ENCODE measurements at places on chromosomes 2 and 18.
A peak's percentile ranks its signal among the peaks of the same experiment; 100 is the strongest.

DNA sequence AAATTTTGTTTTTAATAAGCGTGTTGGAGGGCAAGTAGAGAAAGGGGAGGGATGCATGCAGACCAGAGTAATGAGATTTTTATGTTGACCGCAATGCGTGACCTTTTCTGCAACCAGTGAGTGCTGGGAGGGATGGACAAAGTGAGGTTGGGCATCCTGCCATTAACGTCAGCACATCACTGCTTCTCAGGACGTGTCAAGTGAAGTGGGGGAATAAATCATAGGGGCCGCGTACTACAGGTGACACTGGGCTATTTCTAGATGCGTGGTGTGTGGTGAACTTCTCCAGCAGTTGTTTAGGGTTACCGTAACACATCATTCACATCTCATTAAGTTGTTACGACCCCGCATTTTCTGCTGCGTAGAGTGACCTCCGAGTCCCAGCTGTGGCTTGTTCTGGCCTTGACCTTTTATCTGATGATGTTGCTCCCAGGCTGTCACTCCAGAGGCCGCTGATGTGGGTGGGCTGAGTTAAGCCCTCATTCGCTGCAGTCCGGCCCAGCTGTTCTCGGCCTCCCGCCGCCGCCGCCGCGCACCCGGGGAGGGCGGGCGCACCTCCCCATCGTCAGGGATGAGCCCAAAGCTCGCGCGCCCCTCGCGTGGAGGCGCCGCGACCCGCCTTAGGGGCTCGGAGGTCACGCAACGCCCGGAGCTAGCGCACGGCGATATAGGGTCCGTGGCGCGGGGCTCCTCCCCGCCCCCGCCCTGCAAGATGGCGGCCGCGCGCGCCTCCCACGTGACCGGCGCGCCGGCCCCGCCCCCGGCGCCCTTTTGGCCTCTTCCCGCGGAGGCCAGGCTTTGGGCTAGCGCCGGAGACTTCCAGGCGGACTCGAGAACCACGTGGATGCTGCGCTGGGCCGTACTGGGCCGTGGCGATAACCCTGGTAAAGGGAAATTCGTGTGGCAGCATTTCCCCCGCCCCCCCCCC, 3.5 kb downstream of the ZCCHC2 start:
- DNase-seq: peak; percentile 58

DNA sequence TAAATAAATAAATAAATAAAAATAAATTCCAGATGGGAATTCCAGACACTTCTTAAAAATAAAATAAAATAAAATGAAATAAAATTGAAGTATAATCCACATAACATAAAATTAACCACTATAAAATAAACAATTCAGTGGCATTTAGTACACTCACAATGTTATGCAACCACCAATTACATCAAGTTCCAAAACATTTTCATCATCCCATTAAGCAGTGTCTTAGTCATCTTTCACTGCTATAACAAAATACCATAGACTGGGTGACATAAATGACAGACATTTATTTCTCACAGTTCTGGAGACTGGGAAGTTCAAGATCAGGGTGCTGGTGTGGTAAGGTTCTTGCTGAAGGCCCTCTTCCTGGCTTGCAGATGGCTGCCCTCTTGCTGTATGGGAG, 22.6 kb upstream of the PROKR1 start:
- no peak for DNase-seq

DNA sequence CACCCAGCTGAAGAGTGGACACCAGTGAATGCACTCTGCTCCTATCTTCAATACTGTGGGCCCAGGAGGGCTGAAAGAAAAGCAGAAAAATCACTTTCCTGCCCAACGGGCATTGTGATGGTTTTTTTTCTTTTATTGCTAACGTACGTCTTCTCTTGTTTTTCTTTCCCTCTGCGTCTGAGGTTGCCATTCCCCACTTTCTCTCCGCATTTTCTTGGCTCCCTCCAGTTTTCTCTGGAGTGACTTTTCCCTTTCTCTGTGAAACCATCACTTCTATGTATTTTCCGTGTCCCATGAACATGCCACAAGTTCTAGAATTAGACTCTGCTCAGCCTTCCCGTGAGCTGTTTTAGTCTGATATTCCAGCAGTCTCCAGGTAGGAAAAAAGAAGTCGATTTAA, 169.2 kb downstream of the BCL2 start:
- no peak for DNase-seq

DNA sequence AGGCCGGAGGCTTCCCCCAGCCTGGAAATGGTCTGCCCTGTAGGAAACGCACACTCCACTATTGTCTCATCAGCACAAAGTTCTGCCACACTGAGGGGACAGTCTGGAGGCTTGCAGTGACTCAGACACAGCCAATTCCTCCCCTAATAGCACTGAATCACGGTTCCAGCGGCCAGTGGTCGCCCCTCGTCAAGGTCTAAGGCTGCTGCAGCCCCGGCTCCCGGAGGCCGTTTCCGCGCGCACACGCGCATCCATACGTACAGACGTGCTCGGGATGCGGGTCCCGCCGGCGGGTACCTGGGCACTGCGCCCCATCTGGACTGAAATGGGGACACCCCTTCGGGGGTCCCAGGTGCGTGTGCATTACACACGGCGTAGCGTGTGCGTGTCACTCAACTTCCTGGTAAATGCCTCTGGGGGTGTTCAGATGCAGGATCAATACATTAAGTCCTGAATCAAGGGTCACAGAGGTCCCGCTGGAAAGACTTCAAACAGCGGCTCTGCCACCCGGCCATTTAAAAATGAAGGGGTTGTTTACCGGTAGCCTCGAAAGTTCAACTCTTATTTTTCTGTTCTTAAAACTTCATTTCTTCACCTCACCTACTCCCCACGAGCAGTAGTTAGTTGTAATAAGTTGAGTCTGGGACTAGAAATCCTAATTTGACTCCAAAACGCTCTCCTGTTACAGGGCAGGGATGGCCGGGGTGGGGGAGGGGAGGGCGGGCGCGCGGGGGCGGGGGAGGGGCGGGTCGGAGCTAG, 572 bp upstream of the ZNF516 start:
- DNase-seq: peak; percentile 58

GRCh38 chr2:216724190-216724589, 28.8 kb upstream of the IGFBP5 start:
- no peak for DNase-seq

DNA sequence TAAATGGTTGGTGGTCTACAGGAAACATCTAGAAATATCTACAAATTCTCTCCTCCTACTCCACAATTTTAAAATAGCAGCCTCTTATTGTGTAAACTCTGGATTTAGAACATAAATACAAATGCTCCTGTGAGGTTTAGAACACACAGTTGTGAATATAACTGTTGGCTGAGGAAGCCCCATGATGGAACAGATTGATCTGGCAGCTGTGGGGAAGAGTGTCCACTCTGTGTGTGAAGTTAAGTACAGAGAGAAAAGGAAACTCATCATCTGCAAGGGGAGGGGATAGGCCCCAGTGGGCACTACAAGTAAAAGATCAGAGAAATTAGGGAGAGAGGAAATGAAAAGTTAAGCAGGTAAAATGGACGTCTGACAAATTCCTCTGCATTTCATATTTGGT, 422.7 kb upstream of the FSHR start:
- no peak for DNase-seq

DNA sequence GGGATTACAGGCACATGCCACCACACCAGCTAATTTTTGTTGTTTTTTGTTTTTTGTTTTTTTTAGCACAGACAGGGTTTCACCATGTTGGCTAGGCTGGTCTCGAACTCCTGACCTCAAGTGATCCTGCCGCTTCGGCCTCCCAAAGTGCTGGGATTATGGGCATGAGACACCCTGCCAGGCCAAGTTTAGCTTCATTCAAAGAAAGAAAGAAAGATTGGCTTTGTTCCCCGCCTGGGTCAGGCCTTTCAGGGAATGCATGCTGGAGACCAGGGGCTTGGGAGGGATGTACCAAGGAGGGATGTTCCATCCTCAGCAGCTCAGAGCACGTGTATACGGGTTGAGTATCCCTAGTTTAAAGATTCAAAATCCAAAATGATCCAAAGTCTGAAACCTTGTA, 283.0 kb downstream of the ALPK2 start:
- DNase-seq: no peak

Measured in fibroblast of upper back skin (primary cell).